ENCODE measurements at places on chromosomes 2 and 18. TPM values are rescaled to one million over a fixed set of nuclear protein-coding genes. Genes with fewer than 3 reads are reported as not detected.

DNA sequence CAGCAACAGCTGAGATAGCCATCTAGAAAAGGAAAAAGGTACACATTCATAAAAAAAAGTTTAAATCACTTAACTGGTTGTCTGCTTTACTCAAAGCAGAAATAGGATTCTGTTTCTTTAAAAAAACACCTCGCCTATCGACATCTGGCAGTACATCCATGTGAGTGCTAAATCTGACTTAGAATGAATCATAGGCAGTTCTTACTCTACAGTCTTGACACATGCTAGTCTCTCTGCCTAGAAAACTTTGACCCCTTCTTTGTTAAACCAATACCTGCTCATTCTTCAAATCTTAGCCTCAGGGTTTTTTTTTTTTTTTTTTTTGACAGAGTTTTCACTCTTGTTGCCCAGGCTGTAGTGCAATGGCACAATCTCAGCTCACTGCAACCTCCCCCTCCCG lies 37.1 kb upstream of the GPR75 start:
- DNase-seq = no peak

- peak; percentile 25 for DNase-seq
Observed at GRCh38 chr2:2830576-2830975, 499.5 kb upstream of the MYT1L start.

Gene OTX1
- total RNA-seq = not detected

DNA sequence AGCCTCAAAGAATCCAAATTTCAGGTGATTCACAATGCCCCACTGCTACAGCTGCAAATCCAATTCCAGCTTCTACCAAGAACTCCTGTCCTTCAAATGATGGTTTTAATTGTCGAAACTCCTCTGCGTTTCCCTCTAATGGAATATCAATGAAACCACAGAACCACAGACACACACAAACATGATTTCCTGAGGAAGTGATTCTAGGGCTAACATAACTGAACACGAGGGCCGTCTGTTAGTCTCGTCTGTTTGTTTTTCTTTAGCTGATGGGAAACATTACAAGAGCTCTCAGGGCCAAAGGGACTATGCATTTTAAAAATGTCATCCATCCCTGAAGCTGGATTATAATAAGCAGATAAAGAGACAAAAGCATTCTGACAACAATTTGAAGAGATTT lies 59.4 kb downstream of the RNF152 start:
- no peak for DNase-seq

GRCh38 chr18:42564761-42565160 lies 550.7 kb downstream of the RIT2 start:
- no peak for DNase-seq

DNA sequence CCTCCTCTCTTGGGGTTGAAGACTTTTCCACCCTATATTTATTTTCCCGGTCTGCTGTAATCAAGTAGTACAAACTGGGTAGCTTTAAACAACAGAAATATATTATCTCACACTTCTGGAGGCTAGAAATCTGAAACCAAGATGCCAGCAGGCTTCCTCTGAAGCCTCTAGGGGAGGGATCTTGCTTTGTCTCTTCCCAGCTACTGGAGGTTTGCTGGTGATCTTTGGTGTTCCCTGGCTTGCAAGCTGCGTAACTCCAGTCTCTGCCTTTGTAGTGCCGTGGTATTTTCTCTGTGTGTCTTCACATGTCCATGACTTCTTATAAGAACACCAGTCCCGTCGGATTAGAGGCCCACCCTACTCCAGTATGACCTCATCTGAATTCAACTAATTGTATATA lies 44.4 kb downstream of the MYO3B start:
- DNase-seq = no peak

Gene CRYGC
- not detected for total RNA-seq

GRCh38 chr2:232516551-232516950 lies 3.6 kb upstream of the PRSS56 start:
- no peak for DNase-seq

DNA sequence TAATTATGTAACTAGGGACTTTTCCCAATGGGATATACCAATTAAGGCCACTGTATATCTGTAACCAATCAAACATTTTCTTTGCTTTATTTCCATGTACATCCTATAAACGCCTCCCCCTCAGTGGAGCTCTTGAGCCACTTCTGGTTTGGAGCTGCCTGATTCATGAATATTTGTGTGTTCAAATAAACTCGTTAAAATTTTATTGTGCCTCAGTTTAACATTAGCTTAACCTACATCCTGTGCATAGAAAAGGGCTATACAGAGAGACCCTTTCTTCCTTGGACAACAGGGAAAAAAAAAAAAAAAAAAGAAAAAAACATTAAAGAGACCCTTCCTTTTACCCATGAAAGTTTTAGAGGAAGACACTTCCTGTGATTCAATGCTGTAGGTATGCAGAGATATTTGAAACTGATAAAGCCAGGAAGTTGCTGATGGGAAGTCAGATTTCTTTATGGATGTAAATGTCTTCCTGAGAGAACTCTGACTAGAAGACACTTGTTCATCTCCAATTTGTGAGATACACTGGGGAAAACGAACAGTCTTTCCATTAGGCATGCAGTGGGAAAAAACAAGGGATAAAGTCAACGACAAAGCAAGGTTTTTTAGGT lies 614.6 kb upstream of the SOX11 start:
- DNase-seq = no peak

Gene VWA3B
- total RNA-seq = 1.0 TPM

Gene FBXO11
- total RNA-seq = 80.4 TPM

GRCh38 chr2:136125236-136125635 lies 7.3 kb upstream of the CXCR4 start:
- DNase-seq = no peak

- no peak for DNase-seq
Observed at GRCh38 chr2:234754126-234754525, 197.7 kb upstream of the SH3BP4 start.

Gene SOWAHC
- 15.0 TPM for total RNA-seq

DNA sequence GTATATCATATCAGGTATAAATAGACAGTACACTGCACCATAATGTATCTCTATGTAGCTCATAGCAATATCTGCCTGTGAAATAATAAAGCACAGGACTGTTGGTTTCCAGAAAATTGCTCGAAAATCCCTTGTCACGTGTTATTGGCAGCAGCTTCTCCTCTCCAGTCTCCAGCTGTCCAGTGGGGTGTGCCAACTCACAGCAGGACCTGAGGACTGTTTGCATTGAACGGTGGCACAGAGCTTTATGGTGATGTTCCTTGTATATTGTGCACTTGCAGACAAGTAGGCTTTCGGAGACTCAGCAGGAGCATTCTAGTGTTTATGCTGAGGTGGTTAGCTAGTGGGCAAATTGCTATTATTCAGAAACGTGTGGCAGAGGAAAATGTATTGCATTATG lies 182.2 kb upstream of the ATP5MC3 start:
- DNase-seq = no peak
